ENCODE measurements at places on chromosomes 16 and 17.
A peak's percentile ranks its signal among the peaks of the same experiment; 100 is the strongest.

GRCh38 chr17:5434984-5435383 lies 4.0 kb downstream of the C1QBP start:
- no peak for DNase-seq

DNA sequence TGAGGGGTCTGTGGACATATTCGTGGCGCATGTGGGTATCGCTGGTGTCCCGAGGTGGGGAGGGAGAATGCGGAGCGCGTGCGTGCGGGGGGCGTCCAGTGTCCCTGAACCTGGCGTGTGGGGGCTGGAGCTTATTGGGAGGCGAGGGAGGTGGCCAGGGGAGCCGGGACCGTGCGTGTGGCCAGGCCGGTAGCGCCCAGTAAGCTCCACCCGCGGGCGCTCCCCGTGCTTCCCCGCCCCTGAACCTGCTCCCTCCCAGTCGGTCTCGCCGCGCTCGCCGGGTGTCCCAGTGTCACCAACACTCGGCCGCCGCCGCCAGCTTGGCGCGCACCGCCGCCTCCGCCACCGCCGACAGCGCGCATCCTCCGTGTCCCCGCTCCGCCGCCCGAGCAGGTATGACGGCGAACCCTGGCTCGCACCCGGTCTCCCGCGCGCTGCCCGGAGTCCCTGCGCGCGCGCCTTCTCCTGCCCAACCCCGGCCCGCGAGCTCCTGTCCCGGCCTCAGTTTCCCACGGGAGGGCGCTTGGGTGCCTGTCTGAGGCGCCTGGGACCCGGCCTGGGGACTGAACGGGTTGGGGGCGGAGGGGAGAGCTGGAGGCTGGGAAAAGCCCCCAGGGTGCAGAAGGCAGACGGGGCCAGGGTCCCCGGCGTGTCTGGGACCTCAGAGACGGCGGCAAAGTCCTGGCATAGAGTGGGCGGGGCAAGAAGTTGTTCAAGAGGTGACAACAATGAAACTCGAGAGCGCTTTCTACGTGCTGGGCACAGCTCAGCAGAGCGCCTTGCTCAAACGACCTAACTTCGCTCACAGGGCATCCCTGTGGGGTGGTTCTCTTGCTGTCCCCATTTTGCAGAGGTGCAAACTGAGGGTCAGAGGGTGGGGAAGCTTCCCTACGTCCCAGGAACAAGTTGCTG lies at the start of gene SCNN1B:
Gene SCNN1B, plus strand, starts transcription at position 258 of the 912 bp plus-strand sequence. CDS start 46,298 bp downstream, outside the sequence.
- peak; percentile 38 for DNase-seq

- no peak for DNase-seq
Measured at GRCh38 chr16:983044-984030, 1.8 kb downstream of the SOX8 start.

GRCh38 chr16:84738255-84739038 lies 38.6 kb downstream of the USP10 start:
- DNase-seq: peak; percentile 72

DNA sequence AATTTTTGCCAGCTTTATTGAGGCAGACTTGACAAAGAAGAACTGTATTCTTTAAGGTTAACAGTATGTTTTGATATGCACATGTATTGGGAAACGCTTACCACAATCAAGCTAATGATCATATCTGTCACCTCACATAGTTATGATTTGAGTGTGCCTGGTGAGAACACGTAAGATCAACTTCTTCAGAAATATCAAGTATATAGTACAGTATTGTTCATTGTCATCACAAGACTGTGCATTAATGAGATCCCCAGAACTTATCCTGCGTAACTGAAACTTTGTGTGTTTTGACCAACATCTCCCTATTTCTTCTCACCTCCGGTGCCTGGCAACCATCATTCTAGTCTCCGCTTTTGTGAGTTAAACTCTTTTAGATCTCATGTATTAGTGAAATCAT lies 756.4 kb upstream of the EEF2KMT start:
- no peak for DNase-seq

DNA sequence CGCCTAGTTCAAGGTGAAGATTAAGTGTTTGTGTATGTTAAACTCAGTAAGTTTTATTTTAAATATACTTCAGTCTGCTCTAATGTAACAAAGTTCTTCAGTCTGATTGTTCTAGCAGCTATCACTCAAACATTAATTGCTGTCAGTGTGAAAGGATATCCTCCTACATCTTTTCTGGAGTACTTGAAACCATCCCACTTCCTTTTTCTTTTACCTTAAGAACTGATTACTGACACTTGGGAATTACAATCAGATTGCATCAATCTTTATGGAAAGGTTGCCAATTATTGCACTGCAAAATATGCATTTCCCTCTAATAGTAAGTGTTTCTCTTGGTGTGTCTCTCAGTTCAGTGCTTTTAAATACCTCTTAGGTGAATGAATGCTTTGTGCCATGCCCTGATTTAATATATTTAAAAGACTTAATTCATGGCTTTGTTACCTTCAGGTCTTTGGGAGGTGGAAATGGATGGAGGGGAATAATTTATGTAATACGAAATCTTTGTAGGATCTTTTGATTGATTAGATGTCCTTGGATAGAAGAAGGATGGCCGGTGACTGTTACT lies 16.6 kb downstream of the MRTFB start:
- no peak for DNase-seq

- no peak for DNase-seq
Measured at GRCh38 chr16:15440852-15441251, 6.5 kb downstream of the BMERB1 start.

GRCh38 chr16:53827741-53828140 lies 123.8 kb downstream of the FTO start:
- DNase-seq: peak; percentile 73

DNA sequence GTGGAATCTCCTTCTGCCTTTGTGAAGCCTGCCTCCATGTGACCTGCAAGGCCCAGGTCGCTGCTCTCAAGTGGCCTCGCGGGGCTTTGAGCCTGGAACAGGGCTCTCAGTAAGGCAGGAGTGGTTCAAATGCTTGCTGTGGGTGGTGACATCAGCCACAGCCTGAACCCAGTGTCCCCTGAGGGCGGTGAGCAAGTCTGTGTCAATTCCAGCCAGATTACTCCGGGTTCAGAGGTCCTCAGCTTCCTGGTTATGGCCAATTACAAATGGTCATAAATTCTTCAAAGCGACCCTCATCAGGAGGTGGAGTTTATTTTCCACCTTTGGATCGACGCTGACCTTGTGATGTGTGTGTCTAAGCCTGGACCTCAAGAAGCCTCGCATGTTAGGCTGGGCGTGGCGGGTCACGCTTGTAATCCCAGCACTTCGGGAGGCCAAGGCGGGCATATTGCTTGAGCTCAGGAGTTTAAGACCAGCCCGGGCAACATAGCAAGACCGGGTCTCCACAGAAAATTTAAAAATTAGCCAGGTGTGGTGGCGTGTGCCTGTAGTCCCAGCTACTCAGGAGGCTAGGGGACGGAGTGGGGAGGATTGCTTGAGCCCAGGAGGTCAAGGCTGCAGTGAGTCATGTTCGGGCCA lies 17.3 kb downstream of the LGALS3BP start:
- DNase-seq: no peak

GRCh38 chr16:27681681-27682080 lies 131.7 kb downstream of the KATNIP start:
- DNase-seq: no peak

GRCh38 chr16:11042191-11042590 lies 97.8 kb downstream of the CLEC16A start:
- no peak for DNase-seq

DNA sequence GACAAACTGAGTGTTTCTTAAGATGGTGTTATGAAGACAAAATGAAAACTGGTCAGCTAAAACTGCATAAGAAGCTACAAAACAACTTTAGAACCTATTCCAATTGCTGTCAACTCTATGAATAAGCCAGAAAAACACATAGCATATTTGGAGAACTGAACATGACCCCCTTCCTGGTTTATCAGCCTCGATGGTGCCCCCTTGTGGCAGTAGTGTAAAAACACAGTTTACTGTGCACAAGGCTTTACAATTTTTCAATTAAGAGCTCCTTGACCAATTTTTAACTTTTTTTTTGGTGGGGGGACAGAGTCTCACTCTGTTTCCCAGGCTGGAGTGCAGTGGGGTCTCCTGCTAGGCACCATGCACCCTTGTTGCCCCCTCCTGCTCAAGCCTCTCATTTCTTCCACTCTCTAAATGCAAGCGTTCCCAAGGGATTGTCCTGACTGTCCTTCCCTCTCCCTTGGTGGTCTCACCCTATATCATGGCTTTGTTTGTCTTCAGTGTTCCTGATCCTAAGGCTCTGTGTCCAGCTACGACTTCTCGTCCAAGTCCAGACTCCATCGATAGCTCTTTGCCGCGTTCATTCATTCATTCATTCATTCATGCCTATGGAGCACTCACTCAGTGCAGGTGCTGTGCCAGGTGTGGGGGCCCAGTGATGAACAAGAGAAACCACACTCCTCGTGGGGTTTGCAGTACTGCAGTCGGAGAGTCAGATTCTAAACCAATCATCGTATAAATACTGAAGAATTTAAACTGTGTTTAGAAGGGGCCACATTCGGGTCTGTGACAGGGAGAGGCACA lies 7.5 kb downstream of the EIF1 start:
- DNase-seq: peak; percentile 70

- no peak for DNase-seq
Measured at GRCh38 chr16:5905935-5906334, 808.3 kb upstream of the EEF2KMT start.

DNA sequence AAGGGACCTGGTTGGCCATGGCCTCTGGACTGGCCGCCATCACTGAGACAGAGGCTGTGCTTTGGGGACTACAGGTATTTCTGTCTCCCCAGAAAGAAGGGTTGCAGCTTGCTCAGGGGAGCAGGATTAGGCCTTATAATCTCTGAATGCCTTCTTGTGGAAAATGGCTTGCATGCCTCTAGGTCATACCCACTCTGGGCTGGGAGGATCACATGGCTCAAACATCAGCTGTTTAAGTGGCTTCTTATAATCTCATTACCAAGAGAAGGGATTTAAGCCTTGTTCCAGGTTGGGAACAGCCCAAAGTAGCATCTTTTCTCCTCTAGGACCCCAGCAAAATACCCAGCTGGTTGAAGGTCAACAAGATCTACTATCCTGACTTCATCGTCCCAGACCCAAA lies 19.1 kb downstream of the LIG3 start:
- no peak for DNase-seq

- DNase-seq: no peak
Measured at GRCh38 chr16:50861451-50861850, 119.6 kb downstream of the CYLD start.

- DNase-seq: no peak
Measured at GRCh38 chr16:46836534-46837530, 5.9 kb upstream of the C16orf87 start.

DNA sequence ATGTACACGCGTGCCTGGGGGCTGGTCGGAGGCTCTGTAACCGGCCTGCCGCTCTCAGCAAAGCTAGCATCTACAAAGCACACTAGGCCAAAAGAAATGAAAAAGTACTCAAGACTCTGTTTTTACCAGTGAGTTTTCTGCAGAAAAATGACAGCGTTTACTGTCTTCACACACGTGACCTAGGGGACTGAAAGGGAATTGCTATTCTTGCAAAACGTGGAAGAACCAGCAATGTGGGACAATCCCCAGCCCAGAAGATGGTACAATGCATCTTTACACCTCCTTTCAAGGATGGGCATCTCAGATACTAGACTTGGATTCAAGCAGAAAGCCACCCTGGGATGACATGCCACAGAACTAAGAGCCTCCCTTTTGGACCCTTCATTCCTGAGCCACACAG lies 41.5 kb downstream of the NDEL1 start:
- no peak for DNase-seq

DNA sequence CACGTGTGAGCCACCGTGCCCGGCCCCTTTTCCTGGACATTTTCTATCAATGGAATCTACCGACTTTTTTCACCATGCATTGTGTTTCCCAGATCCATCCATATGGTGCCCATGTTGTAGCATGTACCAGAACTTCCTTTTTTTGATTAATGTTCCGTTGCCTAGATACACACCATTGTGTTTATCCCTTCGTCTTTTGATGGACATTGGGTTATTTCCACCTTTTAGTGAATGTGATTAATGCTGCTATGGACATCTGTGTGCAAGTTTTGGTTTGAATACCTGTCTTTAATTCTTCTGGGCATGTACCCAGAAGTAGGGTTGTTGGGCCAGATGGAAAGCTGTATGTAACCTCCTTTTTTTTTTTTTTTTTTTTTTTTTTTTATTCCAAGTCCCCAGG lies 79.8 kb downstream of the NT5M start:
- no peak for DNase-seq

- DNase-seq: no peak
Measured at GRCh38 chr16:55496509-55497145, 12.2 kb upstream of the LPCAT2 start.

DNA sequence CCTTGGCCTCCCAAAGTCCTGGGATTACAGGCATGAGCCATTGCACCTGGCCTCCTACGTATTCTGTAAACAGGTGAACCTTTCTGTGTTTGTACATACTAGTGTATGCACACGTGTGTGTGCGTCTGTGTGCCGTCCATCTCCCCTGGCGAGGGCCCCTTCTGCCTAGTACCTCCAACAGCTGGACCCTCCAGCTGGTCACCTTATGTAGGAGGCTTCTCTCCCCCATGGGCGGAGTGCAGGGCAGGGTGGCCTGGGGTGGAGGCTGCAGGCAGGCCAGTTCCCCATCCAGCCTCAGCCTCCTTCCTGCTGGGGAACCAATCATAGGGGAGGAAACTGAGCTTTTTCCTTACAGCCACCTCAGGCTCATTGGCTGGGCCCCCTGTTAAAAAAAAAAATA lies 24.4 kb upstream of the DOC2B start:
- DNase-seq: no peak

DNA sequence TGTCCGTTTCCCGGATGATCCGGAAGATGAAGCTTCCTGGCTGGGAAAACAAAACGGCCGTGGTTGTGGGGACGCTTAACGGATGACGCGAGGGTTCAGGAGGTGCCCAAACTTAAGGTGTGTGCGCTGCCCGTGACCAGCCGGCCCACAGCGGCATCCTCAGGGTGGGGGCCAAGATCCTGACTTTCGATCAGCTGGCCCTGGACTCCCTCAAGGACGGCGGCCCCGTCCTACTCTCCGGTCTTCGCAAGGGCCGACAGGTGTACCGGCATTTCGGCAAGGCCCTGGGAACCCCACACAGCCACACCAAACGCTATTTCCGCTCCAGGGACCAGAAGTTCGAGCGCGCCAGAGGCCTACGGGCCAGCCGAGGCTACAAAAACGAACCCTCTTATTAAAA lies 1.1 kb upstream of the C16orf90 start:
- no peak for DNase-seq
